Astrocyte of the cerebellum (primary cell): ENCODE measurements at places on chromosomes 4 and X.

- DNase-seq: no peak
Measured at GRCh38 chr4:108375434-108375833, 206.7 kb upstream of the LEF1 start.

- DNase-seq: no peak
Measured at GRCh38 chr4:22884157-22884556, 191.4 kb downstream of the GBA3 start.

DNA sequence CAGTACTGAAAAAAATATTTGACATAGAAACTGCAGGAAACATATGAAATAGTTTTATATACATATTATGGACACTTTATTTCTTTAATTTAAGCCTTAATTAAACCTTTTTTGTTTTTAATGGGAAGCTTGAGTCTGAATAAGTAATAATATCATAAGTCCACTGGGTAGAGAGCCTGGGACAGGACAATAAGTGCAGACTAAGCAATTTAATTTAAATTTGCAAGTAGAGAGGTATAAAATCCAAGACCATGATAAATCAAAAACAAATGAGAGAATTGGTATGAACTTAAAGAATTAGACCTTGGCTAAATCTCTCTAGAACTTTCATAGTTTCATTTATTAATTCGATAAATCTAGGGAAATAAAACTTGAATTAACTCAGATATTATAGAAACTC lies 571.2 kb downstream of the ARAP2 start:
- DNase-seq: no peak

DNA sequence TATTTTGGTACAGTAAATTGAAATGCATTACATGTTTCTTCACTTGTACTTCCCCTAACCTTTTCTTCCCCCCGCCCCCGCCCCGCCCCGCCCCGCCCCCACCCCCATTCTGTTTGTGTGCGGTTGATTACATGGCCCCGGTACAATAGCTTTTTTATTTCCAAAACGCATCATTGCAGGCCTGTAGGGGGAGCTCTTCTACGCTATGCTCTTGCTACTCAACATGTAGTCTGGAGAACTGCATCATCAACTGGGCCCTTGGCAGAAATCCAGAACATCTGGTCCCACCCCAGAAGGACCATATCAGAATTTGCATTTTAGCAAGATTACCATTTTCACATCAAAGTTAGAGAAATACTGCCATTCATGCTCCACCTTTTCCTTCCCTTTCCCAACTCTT lies 333.3 kb upstream of the DDX53 start:
- DNase-seq: no peak

GRCh38 chrX:20409991-20410390 lies 143.3 kb upstream of the RPS6KA3 start:
- no peak for DNase-seq

- peak; percentile 5 for DNase-seq
Measured at GRCh38 chr4:23614284-23614892, 275.5 kb downstream of the PPARGC1A start.

DNA sequence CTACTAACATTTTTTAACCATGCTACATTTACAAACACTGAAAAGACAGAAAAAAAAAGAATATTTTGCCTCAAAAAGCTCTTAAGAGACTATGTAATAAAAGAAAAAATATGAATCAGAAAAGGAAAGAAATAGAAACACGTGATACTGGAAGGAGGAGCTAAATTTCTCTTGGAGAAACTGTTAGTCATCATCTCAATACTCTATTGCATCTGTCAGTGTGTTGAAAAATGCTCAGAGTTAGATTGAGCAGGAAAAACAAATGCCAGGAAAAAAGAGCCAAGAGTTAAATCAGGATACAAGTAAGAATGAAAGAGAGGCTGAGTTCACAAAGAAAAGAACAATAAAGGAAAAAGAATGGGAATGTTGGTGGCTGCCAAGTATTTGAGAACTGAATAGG lies 2.6 kb downstream of the RAB28 start:
- DNase-seq: no peak

- DNase-seq: no peak
Measured at GRCh38 chr4:1933700-1934099, 62.5 kb downstream of the NSD2 start.

- DNase-seq: no peak
Measured at GRCh38 chr4:17511950-17512795, at the start of gene QDPR. TSS of gene QDPR (minus strand) at chr4:17512090. CDS start at chr4:17512054, 36 bp downstream.

- no peak for DNase-seq
Measured at GRCh38 chrX:120090208-120090607, 12.7 kb upstream of the RHOXF2B start.

DNA sequence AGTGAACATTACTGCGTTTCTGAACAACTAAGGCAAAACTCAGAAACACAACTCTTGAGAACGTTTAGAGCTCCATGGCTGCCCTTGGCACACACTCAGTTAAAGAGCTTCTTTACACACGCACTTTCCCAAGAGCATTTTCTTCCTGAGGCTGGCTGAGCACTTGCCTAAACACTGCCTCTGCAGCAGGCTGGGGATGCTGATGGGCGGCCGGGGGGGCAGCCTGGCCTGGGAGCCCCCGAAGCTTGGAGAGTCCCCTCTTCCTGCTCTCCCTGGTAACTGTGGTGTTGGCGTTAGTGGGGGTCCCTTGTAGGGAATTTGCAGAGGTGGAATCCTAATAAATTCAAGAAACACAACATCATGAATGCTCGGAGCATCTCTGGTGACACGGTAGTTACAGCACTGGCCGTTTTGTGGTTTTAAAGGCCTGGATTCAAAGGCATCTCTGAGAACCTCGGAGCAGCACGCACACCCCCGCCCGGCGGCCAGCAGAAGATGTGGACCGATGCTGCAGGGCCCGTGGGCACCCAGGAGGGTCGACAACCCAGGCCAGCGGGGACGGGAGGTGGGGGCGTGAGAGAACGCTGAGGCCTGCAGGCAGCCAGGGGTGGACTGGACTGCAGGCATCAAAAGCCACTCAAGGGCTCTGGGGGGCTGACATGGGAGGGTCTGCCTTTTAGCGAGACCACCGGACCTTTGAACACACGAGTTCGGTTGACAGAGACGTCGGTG lies 45.4 kb downstream of the FGFRL1 start:
- no peak for DNase-seq

GRCh38 chrX:32937043-32937442 lies 274.3 kb downstream of the DMD start:
- no peak for DNase-seq

- no peak for DNase-seq
Measured at GRCh38 chr4:60461551-60461950, 738.6 kb upstream of the ADGRL3 start.

DNA sequence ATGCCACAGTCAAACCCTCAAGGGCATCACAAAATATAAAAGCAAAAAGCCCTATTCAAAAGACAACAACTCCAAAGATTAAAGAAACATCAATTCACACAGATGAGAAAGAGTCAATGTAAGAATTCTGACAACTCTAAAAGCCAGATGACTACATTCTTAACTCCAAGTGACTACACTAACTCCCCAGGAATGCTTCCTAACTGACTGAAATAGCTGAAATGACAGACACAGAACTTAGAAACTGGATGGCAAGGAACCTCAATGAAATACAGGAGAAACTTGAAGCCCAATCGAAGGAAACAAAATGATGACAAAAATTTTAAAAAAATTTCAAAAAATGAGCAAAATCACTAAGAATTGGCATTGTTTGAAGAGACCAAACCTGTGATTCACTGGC lies 1047.6 kb upstream of the PCDH10 start:
- no peak for DNase-seq

- no peak for DNase-seq
Measured at GRCh38 chrX:47933946-47934345, 69.8 kb downstream of the ZNF182 start.

DNA sequence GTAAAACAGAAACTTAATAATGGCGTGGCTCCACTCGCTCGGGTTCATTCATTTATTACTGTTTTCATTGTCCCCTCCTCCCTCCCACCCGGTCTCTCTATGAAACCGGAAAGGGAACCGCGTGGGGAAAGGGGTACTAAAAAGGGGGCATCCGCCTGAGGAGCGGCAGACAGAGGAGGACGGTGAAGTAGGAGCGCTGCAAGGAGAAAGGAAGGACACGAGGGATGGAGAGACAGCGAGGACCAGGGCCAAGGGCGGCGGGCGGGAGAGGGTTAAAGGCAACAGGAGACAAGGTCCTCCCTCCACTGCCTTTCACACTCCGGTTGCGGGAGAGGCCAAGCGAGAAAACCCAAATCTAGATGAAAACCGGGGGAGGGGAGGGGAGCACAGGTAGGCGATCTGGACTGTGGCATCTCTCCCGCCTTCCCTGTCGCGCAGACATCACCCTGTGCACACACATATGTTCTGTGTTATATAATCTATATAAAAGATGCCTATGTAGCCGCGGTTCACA lies 829 bp downstream of the ELOVL6 start:
- DNase-seq: no peak

- DNase-seq: no peak
Measured at GRCh38 chrX:154333837-154334271, 38.3 kb downstream of the TKTL1 start.

DNA sequence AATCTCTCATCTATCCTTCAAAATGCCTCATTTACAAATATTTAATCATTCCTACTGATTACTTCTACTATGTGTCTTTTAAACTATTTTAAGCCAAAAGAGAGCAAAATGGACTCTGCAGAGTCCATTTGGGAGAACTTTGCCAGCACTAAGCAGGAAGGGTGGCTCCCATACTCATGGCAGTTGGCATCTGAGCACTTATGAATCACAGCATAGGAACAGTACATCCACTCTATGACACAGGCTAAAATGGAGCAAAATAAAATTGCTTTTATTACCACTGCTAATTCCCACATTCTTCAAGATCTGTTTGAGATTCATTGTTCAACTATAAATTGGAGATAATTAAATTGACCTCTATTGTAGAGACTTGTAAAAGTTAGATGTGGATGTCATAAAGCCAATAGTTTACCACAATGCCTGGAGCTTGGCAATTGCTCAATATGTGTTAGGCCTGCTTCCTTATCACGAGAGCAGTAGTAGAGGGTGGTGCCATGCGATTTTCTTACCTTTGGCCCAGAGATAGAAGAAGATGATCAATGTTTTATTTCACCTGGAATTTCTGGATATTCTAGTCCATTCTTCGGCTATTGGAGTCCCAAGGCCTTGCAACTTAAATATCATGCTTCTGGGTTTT lies 19.1 kb downstream of the HPGD start:
- no peak for DNase-seq

GRCh38 chr4:146182443-146182842 lies 6.9 kb downstream of the LSM6 start:
- no peak for DNase-seq

DNA sequence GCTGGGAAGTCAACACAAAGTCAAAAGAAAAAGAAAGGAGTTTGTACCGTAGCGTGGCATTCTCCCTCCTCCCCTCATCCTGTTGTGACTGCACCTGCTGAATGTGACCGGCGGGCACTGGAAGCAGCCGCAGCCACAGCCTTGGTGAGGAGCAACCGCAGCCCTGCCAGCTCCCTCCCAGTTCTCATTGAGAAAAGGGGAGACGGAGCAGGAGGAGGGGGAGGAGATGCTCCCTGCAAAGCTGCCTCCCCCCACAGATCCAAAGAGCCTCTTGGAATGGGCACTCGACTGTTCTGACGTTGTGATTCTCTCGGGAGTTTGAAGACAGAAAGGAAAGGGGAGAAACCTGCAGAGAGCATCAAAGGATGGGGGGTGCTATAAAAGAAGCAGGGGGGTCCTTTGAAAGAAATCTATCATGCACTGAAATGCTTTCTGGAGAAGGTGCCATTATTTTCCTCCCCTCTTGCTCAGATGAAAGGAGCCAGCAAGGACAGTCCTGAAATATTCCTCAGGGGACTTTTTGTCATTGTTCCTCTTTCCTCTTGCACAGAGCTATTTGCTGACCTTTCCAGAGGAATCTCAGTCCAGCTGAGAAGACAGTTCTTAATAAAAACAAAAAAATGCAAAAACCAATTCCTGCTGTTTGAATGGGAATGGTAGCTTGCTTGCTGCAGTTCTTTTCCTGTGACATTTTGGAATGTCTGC lies 429.7 kb downstream of the MAPK10 start:
- no peak for DNase-seq

DNA sequence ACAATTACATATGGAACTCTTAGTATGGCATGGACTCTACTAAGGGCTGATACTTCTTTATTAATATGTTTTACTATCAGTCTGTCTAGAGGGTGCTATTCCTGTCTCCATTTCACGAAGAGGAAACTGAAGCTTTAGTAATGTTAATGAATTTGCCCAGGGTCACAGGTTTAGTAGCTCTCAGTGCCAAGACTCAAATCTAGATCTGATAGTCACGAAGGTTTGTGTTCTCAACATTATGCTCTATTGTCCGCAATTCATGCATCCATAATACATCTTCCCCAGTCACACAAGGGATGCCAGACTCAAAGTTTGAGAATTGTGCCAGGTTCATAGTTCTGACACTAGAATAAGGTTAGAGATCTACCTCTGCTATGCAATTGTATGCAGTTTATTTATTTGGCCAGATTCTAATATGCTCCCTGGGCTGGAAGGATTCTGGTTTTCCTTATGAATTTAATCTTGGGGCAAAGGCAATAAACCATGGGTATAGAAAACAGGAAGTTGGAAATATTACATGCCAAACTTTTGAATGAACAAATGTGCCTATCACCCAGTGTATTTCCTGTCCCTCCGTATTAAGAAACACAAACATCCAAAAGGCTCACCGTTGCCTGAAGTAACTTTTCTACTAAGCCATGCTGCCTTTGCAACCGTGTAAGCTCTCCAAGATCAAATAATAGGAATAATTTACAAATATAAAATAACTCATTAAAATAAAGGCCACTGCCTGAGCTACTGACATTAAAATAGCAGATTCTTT lies 478.5 kb downstream of the INPP4B start:
- DNase-seq: no peak

DNA sequence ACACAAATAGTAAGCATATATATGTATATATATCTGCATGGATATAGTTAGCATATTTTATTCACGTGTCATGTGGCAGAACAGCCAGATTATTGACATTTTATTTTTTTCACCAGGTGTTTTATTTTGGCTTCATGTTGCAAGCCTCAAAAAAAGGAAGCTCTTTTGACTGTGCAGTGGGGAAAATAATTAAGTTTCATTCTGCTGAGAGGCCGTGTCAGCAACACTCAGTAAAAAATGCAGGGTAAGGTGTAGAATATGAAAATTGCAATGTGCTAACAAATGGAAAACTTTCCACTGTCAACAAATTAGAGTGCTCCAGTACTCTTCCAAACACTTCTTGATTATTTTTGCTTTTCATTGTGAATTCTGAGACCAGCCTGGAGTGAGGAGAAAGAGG lies 511.5 kb downstream of the GLUD2 start:
- DNase-seq: no peak

GRCh38 chrX:9569876-9570301 lies 105.0 kb downstream of the TBL1X start:
- DNase-seq: peak; percentile 66

DNA sequence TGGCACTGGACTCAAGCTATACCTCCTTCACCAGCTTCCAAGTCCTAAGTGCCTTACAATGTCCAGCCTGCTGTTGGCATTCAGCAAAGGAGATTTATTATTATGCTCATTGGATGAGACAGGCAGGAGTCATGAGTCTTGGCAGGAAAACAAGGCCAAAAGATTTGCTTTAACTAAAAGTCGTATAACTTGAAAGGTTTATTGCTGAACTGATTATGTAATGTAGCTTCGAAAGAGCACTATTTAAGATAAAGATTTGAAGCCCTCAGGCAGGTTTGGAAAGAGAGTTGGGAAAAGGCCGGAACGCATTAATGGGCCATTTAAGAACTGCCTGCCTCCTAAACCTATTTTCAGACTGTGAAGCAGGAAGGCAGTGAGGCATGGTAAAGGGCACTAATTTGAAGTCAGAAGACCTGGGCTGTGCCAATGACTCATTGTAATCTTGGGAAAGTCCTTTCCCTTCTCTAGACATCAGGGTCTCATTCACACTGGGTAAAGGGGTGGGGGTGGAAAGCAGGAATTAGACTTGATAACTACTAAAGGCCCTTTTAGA lies 280.5 kb upstream of the EDA2R start:
- no peak for DNase-seq

- no peak for DNase-seq
Measured at GRCh38 chr4:148354186-148354585, 88.0 kb downstream of the NR3C2 start.
